ENCODE measurements at places on chromosomes 2 and 18.
A peak's percentile ranks its signal among the peaks of the same experiment; 100 is the strongest.

GRCh38 chr2:217107480-217107879 is 247.6 kb upstream of the TNP1 start:
- no peak for DNase-seq

DNA sequence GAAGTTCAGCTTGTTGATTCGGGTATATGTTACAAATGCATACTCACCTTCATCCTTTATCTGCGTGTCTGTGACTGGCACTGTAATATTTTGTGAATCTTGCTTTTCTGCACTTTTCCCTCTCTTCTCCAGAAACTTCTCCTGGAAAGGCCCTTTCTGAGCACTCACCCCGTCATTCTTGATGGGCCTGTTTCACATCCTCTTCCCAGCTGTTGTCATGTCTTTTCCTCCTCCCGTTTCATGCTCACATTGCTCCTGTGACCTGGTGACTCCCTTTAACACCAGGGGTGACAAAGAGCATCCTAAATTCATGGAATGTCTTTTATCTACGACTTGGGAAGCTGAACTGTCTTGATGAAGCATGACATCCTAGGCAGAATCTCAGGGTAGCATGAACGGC is 65.8 kb downstream of the CD8B2 start:
- DNase-seq: no peak

GRCh38 chr2:146496248-146496647 is 1348.6 kb upstream of the ACVR2A start:
- no peak for DNase-seq

DNA sequence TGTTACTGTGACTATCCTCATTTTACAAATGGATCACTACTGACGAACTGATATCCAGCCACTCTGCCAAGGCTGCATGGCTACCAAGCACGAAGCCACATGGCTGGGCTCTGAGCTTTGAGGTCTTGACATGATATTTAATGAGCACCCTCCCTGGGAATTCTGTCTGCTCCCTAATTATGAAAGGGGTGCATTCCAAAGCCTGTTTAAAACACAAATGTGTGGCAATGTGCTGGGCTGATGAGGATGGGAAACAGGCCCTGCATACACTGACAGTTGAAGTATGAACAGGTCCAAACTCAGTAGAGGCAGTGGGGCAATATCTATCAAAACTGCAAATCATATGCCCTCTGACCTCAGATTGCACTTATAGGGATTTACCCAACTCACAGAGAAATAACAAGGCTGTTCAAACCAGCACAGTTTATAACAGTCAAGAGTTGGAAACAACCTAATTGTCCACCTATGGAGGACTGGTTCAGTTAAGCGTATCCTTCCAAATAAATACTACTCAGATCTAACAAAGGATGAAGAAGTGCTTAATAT is 20.8 kb downstream of the CDC42EP3 start:
- DNase-seq: no peak

DNA sequence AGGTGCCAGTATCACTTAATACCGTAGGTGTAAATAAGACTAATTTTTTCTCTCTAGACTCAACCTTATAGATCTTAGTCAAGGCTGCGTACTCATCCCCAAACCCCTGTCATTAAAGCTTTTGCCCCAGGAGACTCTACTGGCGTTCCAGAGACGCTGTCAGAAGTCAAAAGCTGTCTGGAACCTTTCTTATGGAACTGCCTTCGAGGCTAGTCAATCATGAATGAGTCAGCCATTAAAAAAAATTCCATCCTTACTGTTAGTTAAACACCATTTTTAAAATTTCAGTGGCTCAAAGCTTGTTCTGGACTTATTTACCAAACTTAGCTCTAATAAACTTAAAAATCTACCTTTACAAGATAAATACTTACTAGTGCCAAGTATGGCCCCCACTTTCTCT is 52.1 kb downstream of the SPRED2 start:
- no peak for DNase-seq

DNA sequence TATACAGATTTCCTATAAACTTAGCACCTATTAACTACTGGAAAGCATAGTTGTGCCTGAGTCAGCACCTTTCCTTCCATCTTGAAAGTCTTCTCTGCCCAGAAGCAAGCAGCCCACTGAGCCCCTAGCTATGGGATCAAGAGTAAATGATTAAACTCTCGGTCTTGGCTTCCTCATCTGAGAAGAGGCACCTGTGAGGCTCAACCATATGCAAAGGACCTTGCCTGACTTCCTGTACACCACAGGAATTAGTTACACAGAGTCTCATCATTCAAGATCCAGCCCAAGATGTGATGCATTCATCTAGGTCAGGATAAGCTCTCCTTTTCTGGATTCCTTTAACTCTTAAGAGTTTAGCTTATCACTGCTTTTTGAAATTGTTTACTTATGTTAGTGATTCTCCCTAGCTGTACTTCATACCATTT is 96.0 kb downstream of the CDH2 start:
- no peak for DNase-seq

GRCh38 chr2:48711343-48711742 is 44.2 kb downstream of the LHCGR start:
- DNase-seq: no peak

DNA sequence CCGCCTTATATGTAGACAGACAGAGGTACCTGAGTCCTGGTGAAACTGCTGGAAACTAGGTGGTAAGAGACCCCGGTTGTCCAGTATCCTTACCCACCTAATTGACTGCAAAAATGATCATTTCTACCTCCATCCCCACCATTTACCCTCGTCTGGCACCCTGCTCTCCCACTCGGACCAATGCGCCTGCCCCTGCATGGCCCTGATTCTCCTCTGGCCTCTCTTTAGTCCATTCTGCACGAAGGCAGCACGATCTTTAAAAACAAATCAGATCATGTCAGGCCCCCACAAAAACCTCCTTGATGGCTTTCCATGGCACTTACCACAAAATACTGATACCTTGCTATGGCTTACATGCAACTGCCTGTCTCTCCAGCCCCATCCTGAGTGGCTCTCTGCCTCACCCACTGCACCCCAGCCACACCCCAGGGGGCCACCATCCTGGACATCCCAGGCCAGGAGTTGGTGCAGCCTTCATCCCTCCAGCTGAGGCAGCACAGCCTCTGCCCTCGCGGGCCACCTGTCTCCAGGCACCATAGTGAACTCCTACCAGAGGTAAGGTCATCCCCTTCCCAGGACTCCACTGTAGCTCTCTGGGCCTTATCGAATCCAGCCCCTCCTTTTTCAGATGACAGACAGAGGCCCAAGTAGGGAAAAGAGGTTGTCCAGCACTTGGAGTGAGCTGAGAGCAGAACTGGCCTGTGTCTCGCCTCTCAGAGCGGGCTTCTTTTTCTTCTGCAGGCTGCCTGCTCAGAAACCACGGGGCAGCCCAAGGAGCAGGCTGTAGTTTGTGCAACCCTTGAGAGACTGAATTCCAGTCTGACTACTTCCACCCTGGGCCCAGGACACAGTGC is 12.3 kb upstream of the CIB4 start:
- DNase-seq: no peak

GRCh38 chr2:100924520-100925451 is 77.3 kb upstream of the RPL31 start:
- no peak for DNase-seq

DNA sequence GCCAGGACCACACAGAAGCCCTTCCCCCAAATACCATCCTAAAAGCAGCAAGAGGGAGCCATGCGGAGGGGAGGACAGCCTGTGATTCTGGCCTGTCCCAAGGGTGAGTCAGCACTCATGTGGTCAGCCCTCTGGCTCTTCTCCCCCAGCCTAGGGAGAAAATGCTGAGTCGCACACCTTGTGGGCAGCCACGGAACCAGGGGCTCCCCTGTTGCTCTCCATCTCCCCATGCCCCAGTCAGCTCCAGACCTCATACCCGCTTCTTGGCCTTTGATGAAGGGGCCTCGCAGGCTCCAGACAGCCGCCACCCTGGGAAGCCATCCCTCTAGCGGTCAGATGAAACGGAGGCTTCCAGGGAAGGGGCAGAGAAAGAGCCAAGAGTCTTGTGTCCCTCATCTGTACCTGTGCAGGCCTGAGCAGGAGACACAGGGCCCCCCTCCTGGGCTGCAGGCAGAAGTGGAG is 181.3 kb upstream of the SIX2 start:
- DNase-seq: no peak

- DNase-seq: no peak
Measured at GRCh38 chr18:49628119-49628518, 66.3 kb downstream of the LIPG start.

GRCh38 chr2:224892574-224893204 is 149.6 kb downstream of the DOCK10 start:
- no peak for DNase-seq

DNA sequence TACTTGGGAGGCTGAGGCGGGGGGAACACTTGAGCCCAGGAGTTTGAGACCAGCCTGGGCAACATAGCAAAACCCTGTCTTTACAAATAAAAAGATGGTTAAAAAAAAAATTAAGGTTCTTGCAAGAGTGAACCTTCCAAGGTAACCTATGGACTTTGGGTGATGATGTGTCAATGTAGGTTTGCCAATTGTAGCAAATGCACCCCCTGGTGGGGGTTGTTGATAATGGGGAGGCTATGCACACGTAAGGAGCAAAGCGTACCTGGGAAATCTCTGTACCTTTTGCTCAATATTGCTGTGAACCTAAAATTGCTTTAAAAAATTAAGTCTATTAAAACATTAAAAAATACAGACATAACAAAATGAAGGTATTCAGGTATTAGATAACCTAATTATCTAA is 70.4 kb downstream of the CWC22 start:
- DNase-seq: no peak

GRCh38 chr2:66186537-66186936 is 248.4 kb upstream of the MEIS1 start:
- DNase-seq: no peak

DNA sequence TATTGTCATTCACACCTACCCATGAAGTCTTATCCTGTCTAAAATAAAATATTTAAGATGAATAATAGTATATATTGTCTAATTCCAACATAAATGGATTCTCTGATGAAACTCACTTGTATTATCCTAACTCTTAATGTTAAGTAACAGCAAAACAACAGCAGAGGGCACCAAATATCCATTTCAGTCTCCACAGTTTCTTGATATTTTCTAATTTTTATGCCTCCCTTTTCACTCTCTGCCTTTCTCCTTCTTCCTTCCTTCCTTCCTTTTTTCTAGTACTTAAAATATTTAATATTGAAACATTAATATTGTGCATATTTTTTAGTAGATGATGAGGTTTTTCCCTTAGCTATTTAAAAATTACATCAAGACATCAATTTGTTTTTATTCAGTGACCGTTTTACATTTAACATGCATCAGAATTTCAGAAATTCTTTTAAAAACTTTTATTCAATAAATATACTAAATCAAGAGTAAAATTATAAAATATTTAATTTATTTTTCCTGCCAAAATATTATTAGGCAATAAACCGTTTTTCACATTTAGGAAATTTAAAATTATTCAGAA is 97.6 kb downstream of the WDR7 start:
- DNase-seq: peak; percentile 5

DNA sequence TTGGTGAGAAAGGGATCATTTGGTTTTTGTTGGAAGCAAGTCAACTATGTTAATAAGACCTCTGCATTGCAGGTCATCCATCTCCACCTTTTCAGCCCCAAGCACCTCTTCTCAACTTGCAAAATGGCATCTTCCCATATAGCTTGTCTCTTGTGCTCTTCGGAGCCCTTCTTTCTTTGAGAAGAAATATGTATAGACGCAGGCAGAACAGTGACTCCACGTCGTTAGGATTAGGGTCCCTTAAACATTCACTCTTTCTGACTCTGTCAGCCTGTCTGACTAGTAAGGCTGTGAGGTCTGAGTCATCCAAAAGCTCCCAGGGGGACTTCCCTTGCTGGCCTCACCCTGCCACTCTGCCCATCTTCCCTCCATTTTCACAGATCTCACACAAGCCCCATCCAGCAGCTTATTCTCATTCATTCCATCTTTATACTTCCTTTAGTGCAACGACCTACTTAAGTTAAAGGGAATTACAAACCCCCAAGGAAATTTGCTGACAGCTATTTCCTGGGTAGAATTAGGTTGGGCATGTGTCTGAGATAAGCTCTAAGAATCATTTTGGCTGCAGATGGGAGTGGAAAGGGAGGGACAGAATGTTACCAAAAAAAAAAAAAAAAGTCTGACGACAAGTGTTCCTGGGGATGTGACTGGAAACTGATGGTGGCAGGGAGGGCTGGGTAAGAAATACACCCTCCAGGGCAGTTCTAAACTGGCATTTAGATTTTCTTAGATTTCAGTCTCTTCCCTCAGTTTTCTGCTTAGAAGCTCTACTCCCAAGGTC is 37.7 kb upstream of the MEX3C start:
- no peak for DNase-seq

DNA sequence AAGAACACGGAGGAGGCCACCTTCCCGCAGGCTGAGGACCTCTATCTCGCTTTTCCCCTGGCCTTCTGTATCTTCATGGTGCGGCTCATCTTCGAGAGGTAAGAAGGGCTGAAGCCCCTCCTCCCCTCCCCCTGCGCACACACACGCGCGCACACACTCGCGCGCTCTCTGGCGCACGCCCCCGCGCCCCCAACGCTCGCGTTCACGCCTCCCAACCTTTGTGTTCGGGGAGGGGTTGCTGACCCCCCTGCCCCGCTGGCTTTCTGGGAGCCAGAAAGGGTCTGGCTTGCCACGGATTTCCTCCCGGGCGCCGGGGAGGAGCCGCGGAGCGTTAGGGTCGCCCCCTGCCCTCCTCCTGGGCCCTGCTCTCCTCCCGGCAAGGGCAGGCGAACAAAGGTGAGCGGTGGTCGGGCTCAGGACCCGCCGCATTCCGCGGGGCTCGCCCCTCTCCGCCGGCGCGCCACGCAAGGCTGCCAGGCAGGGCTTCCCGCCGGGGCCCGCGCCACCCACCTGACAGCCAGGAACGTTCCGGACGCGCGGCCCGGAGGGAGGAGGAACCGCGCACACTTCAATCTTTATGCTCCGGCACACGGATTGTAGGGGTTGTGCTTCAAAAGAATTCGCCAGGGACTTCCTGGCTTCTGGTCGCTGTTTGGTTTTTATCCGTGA is 583 bp downstream of the CERS6 start:
- no peak for DNase-seq

DNA sequence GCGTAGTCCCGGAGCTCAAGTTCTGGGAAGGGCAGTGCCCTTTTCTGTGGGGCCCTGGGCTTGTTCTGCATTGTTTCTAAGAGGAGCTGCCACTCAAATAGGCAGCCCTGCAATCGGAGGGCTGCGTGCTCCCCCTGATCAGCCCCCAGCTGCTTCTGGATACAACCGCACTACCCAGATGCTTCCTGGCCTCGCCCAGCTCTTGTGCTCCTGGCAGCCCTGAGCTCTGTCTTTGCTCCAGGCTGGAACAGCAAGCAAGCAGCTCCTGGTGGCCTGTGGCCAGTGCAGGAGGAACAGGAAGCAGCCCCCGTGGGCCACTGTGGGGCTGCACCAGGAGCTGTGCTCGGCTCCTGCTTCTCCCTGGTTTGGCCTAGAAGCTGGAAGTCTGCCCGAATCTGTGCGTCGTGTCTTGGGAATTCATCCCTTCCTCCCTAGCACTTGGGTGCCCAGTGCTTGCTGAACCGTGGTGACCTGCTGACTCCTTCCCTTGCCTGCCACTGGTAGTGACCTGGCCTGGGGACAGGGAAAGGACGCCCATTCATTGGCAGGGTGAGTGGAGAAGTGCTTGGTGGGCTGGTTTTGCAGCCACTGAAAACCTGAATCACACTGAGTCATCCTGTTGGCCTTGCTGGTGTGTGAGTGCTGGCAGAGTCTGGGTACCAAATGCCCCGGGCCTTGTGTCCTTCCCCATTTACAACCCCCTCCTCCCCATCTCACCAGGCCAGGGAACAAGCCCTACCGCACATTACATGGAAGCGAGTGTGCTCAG is 27.3 kb upstream of the NTSR2 start:
- DNase-seq: peak; percentile 74

GRCh38 chr2:217722883-217723472 is 279.8 kb downstream of the TNS1 start:
- DNase-seq: no peak

All from HS-5 (cell line).